ENCODE measurements at places on chromosomes 4 and X.

- no peak for DNase-seq
Observed at GRCh38 chr4:14985843-14986242, 16.4 kb upstream of the CPEB2 start.

DNA sequence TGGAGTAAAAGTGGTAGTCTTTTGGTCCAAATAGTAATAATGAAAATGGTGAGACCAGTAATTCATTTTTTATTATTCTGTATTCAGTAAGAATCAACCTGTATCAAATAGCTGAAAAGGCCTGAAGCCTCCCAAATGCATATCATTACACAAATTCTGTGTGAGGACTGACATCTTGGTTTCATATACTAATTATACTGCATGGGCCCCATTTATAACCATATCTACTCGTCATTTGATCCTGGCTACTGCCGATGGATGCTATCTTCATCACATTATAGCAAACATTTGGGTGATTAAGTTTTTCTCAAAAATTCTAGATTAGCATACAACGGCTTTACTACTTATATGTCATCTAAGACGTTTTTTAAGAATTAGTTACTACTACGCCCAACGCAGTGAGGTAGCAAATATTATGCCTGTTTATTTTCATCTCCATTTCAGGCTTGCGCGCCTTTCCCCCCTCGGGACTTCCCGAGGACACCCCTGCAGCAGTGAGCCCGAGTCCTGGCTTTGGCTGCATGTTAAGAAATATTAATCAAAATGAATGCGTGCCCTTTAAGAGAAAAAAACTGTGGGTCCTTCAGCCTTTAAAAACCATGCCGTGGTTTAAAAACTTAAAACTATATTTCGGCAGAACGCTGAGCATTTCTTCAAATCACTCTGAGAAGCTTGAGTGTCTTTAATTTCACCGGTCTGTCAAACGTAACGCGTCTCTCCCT is 814 bp upstream of the MMAA start:
- DNase-seq, result no peak

GRCh38 chr4:114257501-114257900 is 278.1 kb upstream of the ARSJ start:
- no peak for DNase-seq

DNA sequence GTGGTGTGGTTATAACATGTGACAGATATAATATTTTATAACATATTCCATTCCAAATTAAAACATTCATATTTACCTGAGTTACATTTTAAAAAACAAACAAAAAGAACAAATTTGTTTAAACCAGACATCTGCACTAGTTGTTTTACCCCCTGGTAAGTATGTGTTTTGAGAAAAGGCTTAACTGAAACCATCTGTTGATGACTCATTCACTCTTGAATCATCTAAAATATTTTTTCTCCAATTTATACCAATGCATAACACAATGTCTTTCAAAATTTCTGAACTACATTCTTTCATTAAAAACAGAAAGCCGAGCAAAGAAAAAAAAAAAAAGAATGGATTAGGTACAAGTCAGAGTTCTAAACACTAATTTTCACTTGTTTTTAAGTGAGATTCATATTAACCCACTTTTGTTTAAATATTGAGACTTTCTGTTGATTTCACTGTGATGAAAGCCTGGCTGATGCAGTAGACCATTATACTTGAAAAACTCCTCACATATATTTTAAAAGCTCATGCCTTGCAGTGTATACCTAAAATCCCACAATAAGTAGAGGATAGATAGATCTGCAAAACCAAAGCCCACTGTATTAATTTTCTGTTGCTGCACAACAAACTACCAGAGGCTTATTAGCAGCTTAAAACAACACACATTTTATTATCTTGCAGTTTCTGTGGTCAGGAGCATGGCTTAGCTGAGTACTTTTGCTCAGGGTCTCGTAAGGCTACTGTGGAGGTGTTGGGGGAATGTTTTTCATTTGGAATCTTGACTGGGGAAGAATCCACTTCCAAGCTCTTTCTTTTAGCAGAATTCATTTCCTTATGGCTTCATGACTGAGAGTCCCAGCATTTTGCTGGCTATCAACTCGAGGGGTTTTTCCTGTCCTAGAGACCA is 221.5 kb downstream of the PCDH18 start:
- DNase-seq, result no peak

DNA sequence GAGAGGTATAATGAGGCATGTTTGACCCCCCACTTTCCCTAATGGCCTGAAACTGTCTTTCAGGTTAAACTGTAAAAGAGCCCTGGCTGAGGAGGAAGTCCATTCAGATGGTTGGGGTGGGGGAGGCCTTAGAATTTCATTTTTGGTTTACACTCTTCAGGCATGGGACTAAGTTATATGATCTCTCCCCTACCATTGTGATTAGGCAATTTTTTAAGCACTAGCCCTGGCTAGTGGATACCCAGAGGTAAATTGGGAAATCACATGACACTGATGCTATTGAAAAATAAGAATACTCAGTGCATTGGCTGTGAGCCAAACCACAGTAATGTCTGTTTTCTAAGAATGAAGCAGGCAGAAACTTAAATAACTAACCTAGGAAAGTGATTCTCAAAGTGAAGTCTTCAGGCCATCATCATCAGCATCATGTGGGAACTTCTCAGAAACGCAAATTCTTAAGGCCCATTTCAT is 149.7 kb downstream of the RRAGB start:
- DNase-seq, result no peak

- no peak for DNase-seq
Observed at GRCh38 chr4:15412461-15412860, 15.4 kb upstream of the C1QTNF7 start.
